Muscle of arm (tissue), 14 donors: ENCODE measurements at places on chromosomes 12 and 14.

DNA sequence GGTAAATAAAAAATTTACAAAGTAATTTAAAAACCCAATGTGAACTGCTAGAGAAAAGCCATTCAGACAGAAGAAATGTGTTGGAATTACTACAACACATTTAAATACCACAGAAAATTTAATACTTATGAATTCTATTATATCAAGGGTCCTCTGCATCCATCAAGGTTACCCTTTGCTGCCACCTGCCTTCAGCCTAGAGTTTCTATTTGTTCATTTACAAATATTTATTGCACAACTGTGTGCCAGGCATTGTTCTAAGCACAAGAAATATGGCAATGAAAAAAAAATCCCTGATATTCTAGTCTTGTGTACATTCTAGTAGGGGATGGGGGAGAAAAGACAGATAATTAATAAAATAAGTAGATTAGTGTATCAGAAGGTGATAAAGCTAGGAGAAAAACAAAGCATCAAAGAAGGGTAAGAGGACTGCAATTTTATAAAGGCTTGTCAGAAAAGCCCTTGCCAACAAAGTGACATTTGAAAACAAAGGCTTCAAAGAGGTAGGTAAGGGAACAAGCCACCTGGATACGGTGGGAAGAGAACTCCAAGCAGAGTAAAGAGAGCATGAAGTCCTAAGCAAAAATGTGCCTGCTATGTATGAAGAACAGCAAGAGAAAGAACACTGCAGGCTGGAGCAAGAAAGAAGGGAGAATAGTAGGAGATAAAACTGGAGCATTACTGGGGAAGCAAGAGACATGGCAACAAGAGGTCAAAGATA, 59.1 kb upstream of the SLC6A13 start:
- DNase-seq, result no peak

DNA sequence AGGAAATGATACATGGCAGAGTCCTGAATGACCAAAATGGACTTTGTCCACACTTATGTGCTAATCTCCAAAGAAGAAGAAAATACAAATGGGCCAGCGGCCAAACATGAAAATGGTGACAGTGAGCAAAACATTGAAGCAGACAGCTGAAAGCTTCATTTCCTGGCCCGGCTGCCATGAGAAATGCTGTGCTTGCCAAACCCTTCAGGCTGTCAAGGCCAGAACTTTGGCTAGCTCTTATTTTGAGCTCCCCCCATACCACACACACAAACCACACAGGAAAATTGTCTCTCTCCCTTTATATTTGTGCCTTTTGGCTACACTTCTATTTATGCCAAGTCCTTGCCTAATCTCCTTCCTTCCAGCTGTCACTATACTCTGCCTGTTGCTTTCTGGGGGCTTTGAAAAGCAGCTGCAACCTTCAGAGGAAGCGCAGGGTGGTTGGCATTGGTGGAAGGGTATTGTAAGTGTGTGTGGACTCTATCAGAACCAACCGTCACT, 323.8 kb downstream of the RAD51B start:
- DNase-seq, result peak; percentile 85

- no peak for DNase-seq
Measured at GRCh38 chr12:31804185-31804504, 75.3 kb upstream of the AMN1 start.

DNA sequence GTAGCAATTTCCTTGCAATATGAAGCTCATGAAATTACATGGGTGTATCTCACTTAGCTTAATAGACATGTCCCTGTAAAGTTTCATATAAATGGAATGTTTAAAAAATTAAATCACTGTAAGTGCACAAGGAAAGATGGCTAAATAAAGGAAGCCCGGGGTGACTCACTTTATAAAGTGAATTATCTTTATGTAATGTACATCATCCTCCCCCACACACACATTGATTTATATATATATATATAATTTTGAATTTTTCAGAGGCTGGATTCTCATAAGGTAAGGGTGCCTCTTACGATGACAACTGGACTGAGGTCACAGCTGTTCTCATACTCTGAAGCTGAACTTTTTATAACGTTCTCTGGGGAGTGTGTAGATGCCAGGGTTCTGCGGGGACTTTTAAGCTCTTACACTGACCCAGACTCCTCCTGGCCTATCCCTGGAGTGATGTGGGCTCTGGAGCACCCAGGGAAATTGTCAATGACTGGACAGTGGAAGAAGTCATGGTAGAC, 108.7 kb upstream of the HIF1A start:
- DNase-seq, result no peak

DNA sequence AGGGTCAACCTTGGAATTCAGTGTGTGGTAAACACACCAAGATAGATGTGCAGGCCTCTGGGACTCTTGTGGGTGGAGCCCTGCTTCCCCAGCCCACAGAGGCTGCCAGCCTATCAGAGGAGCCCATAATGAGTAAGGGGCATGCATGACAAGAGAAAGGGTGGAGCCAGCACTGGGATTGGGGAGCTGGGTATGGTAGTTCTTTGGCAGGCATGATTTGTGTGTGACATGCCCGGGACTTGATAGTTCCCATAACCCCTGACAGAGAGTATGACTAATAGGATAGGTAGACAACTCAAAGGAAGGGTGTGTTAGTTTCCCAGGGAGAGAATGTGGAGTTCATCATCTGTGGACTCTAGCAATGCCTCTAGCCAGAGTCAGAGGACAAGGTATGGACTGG, 143.0 kb downstream of the EMP1 start:
- no peak for DNase-seq

DNA sequence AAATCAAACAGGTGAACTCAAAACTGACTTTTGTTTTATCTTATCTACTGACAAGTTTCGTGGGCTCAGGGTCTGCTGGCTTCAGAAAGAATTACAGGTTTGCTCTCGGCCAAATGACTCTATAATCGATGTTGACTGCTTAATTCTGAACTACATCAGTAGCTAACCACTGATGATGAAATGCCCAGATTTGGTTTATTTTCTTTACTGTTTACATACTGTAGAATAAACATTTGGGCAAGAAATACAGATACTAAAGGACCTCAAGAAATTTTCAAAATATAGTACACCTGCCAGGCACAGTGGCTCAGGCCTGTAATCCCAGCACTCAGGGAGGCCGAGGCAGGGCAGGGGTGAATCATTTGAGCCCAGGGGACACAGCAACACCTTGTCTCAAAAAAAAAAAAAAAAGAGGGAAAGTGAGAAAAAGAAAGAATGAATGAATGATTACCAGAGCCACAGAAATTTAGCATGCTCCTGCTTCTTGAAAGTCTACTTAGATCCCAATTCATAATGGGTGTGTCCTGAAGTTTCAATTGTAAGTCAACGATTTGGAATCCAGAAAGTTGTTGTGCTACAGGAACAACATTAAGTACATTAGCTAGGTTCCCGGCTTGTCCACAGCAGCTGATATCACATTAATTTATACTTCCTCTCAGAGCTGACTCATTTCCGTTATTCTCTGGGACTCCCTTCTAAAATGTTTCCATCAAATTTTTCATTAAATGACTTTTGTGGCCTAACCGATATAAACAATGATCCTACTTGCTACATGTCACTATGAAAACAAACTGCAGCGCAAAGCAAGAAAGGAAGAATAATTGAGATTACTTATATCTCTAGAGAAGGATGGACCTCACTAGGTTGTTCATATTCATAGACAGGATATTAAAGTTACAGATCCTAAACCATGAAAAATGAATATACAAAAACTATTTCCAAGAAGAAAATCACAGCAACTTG, 134.3 kb downstream of the MED13L start:
- no peak for DNase-seq

DNA sequence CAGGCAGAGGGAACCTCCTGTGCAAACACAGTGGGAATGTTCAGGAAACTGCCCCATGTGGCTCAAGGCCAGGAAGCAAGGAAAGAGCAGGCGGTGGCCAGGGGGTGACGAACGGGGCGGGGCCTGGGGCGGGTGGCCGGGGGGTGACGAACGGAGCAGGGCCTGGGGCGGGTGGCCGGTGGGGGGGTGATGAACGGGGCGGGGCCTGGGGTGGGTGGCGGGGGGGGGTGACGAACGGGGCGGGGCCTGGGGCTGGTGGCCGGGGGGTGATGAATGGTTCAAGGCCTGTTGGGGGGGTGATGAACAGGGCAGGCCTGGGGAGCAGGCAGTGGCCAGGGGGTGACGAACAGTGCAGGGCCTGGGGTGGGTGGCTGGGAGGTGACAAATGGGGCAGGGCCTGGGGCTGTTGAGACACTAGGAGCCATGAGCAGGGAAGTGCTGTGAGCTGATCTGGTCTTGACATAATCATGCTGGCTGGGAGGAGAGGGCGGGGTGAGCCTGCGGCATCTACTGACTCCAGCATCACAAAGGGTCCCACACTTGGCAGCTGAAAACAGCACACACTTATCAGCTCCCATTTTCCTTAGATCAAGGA, 62.7 kb upstream of the FBRSL1 start:
- no peak for DNase-seq

- no peak for DNase-seq
Measured at GRCh38 chr14:50067723-50068495, 48.5 kb downstream of the VCPKMT start.

DNA sequence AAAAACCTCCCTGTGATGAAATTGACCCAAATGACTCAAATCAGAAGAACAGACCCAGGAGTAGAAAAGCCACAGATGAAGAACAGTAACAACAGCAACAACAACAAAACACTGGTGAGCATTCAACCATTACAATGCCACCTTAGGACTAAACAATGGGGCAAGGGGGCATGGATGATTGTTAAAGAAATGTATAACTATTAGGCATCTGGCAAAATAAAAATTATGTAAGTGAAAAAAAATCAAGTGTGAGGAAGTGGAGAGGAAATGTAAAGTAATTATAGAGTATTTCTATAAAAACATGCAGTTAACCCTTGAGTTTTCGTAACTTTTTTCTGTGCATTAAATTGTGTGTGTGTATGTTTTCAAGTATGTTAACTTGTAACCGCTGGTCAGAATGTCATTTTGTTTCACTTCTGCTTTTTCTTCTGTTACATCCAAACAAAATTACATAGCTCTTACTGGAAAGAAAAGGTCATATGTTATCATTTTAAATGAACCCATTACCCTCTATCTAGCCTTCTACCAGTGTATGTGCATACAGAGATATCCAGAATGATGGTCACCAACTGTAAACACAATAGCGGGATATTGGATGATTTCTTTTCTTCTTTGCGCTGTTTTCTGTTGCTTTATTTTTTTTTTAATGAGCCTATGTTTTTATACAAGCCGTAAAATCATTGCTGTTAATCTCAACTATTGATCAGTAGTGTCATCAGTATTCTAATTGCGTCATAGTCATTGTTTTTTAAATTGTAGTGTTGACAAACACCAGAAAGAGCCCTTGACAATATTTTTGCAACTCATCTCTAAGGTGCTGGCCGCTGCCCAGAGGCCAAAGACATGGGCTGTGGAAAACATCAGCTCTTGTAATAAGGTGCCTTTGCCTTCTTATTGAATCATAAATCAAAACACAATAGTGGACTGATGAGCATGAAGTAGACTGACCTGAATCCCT, 170.6 kb downstream of the CRADD start:
- no peak for DNase-seq

GRCh38 chr12:27143256-27144069, 61.1 kb upstream of the C12orf71 start:
- no peak for DNase-seq

DNA sequence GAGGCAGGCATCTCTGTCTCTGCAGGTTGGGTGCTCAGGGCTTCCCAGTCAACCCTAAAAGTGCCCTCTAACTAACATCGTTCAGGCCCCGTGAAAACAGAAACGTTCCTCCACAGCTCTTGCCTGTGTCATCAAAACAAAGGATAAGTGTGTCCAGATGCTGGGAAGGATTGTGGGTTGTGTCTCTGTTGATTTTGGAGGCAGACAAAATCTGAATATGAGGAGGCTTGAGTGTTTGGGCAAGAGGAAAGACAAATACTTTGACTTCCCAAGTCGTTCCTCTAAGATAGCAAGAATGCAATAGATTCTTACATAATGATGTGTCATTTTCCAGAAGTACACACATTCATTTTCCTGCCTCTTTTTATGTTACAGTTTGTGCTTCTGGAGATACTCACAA, 52.9 kb downstream of the SERPINA3 start:
- DNase-seq, result no peak

- no peak for DNase-seq
Measured at GRCh38 chr14:35879151-35879648, 53.1 kb downstream of the BRMS1L start.

DNA sequence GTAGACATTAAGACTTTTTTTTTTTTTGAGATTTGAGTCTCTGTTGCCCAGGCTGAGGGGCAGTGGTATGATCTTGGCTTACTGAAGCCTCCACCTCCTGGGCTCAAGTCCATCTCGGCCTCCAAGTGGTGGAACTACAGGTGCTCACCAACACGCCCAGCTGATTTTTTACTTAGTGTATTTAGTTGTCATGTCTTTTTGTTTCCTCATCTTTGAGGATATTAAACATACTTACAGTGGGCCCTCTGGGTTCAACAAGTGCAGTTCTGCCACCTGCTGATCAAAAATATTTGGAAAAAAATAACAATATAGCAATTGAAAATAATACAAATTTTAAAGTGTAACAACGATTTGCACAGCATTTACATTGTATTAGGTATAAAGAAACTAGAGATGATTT, 4.4 kb upstream of the B4GALNT1 start:
- DNase-seq, result no peak

- peak; percentile 4 for DNase-seq
Measured at GRCh38 chr12:28489246-28489645, 299.0 kb downstream of the CCDC91 start.

DNA sequence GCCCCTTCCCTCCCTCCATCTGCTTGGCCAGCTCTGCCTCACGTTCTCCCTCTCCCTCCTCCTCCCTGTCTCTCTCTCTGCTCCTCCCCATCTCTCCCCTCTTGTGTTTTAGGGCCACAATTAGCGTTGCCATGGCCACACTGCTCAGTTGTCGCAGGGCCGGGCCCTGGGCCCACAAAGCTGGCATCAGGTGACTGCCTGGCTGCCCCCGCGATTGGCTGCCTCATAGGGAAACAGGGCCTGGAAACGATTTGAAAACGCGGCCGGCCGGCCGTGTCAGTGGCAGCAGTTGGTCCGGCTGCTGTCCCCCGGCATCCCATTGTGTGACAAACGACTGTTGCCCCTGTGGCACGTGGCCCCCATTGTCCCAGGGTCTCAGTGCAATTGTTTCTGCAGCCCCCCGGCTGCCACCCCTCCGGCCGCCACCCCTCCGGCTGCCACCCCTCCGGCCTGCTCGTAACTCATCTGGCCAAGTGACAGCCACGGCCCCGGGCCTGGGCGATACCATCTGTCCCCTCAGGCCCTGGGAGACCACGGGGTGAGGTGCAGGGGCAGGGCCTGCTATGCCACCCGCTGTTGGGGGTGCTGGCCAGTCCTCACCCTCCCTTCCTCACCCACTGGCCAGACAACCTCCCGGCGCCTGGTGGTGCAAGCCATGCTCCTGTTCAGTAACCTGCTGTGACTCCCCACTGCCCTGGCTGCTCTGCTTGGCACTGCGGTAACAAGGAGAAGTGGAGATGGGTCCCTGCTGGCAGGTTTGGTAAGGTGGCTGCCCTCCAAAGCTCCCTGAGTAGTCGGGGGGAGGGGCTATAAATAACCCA, 17.4 kb downstream of the FOXN4 start:
- peak; percentile 68 for DNase-seq

- no peak for DNase-seq
Measured at GRCh38 chr14:32190673-32191072, 11.2 kb upstream of the RNU6-7 start.

GRCh38 chr12:96870946-96871345, 36.1 kb upstream of the NEDD1 start:
- DNase-seq, result peak; percentile 64
